ENCODE measurements at places on chromosomes 7 and 10.

GRCh38 chr7:128100949-128101713 lies 69.9 kb upstream of the LRRC4 start:
- no peak for DNase-seq

- DNase-seq: no peak
Observed at GRCh38 chr10:81306971-81307782, 567.8 kb upstream of the NRG3 start.

DNA sequence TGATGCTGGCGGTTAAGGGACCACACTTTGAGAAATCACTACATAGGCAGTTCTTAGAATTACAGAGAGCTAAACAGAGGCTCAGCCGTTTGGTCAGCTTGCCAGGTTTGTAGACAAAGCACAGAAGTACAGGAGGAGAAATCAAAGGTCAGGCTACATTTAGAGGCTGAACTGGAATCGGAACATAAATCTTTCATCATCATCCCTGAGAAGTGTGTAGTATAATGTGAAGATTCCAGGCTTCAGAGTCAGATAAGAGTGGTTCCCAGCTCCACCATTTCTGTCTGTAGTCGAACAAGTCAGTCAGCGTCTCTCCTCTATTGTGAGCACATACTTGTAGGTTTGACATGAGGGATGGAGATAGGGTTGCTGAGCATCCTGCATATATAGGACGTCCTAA lies 18.9 kb downstream of the CDK1 start:
- DNase-seq: no peak

GRCh38 chr10:116744163-116744753 lies 1.9 kb upstream of the HSPA12A start:
- DNase-seq: no peak

DNA sequence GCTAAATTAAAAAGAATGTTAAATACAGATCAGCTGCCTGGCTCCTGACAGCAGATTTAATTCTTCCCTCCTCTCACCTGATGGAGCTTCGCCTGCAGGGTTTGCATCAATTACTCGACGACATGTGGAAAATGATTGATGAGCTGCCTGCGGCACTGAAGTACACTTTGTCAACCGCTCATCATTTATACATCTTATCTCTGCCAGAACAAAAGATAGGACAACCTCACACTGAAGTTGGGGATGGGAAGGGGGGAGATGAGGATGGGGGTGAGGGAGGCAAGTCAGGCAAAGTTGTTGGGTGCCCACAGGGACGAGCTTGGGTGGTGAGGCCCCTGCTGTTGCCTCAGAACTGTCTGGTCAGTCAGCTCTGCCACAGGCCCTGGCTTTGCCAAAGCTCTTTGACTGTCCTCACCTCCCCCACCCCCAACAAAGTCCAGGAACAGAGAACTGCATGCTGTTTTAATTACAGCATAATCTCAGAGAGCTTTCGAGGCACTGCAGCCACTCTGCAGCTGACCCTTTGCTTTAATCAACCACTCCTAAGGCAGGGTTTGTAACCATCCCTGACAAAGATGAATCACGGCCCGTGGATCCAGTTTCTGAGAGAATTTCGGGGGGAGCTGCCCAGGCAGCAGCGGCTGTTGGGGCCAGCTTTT lies 702.3 kb downstream of the LRMDA start:
- DNase-seq: no peak

GRCh38 chr7:41013117-41013516 lies 689.8 kb downstream of the INHBA start:
- no peak for DNase-seq

GRCh38 chr7:148903504-148903903 lies 19.4 kb upstream of the EZH2 start:
- no peak for DNase-seq

DNA sequence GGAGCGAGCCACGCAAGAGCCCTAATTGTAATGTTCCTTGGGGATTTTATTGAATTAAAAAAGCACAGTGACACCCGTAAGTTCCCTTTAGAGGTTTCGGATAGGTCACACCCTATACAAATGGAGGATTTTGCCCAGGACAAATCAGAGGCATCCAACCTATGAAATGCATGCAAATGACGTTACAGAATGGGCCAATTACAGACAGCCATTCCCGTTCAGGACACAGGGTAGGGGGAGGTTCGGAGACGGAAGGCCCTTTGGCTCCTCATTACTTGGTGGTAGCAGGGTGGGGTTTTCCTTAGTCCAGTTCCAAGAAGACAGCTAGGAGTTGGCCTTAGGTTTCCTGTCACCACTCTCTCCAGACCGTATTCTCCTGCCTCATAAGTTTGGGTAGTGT lies 754.1 kb downstream of the IPMK start:
- no peak for DNase-seq

DNA sequence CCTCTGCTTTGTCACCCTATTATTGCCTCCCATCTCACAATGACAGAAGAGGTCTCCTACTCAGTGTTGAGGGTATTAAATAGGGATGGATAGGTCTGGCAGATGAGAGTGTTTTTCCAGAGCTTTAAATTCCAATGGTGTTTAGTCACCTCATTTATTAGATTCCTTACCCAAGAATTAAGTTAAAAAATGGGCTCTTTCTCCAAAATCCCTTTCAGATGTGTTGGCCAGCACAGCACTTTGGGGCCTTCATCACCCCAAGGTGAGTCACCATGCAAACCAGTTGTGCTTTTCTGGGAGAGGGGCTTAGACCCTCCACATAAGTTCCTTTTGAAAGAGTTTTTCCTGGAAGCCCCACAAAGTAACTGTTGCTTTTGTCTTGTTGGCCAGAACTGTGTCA lies 78.4 kb downstream of the CYP26A1 start:
- peak; percentile 7 for DNase-seq

DNA sequence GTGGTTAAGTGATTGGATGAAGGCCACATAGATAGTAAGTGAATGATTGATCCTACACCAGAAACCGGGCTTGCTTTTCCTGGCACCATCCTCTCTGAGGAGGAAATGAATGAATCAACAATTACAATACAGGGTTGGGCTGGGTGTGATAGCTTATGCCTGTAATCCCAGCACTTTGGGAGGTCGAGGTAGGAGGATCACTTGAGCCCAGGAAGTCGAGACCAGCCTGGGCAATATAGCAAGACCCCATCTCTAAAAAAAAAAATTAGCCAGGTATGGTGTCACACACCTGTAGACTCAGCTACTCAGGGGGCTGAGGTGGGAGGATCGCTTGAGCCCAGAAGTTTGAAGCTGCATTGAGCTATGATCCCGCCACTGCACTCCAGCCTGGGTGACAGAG lies 111.5 kb downstream of the COL26A1 start:
- DNase-seq: no peak

- no peak for DNase-seq
Observed at GRCh38 chr10:43585046-43585445, 10.6 kb upstream of the ZNF239 start.

DNA sequence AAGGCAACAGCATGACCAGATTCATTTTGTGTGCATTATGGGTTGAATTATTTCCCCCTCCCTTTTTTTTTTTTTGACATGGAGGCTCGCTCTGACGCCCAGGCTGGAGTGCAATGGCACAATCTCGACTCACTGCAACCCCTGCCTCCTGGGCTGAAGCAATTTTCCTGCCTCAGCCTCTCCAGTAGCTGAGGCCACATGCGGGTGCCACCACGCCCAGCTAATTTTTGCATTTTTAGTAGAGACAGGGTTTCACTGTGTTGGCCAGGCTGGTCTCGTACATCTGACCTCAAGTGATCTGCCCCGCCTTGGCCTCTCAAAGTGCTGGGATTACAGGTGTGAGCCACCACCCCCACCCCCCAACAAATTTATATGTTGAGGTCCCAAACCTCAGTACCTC lies 42.0 kb downstream of the ZNF783 start:
- DNase-seq: no peak

- DNase-seq: no peak
Observed at GRCh38 chr10:46301721-46302479, 15.1 kb downstream of the ANTXRL start.

GRCh38 chr10:71502190-71502589 lies 105.5 kb downstream of the CDH23 start:
- DNase-seq: no peak

GRCh38 chr7:150489782-150490181 lies 24.9 kb upstream of the GIMAP7 start:
- DNase-seq: no peak

GRCh38 chr7:50552921-50553320 lies 12.3 kb downstream of the DDC start:
- DNase-seq: no peak

GRCh38 chr10:7913126-7913872 lies 95.0 kb downstream of the TAF3 start:
- no peak for DNase-seq

DNA sequence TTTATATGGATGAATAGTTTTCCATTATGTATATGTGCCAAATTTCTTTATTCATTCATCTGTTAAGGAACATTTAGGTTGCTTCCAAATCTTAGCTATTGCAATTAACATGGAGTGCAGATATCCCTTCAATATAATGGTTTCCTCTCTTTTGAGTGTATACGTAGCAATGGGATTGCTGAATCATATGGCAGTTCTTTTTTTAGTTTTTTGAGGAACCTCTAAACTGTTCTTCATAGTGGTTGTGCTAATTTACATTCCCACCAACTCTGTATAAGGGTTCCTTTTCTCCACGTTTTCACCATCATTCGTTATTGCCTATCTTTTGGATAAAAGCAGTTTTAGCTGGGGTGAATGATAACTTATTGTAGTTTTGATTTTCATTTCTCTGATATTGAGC lies 46.5 kb downstream of the FAS start:
- no peak for DNase-seq

DNA sequence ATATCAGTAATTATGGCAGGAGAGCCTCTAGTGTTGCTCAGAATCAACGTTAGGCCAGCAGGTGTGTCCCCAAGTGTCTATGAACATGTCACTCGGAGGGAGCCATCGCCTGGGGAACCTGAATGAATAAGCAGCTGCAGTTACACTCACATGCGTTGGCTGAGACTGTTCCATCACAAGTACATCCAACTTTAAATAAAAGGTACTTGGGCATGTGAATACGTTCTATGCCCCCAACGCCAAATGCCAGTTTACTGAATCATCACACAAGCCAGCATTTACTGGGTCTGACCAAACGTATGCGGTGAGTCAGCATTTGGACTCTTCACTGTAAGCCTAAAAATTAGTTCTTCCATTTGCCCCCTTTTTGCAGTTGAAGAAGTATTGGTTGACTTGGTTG lies 207.6 kb upstream of the PLXNA4 start:
- DNase-seq: peak; percentile 58

- DNase-seq: no peak
Observed at GRCh38 chr7:8284606-8285005, 22.6 kb upstream of the ICA1 start.
